ENCODE measurements at places on chromosomes 7 and 10.
A peak's percentile ranks its signal among the peaks of the same experiment; 100 is the strongest.

DNA sequence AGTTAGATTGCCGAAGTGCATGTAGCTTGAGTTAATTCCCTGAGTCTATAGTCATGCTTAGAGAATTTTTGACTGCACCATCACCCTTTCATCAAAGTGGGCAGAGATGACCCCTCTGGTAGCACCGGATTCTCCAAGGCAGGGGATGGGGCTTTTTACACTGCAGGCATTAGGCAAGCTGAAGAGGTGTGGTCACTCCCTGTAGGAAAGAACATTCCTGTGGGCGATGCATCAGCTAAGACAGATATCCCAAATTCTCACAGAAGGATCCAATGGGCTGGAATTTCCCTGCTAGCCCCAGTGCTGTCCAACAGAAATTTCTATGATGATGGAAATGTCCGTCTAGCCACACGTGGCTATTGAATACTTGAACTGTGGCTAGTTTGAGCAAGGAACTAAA lies 118.2 kb downstream of the ADAM12 start:
- DNase-seq: peak; percentile 75

DNA sequence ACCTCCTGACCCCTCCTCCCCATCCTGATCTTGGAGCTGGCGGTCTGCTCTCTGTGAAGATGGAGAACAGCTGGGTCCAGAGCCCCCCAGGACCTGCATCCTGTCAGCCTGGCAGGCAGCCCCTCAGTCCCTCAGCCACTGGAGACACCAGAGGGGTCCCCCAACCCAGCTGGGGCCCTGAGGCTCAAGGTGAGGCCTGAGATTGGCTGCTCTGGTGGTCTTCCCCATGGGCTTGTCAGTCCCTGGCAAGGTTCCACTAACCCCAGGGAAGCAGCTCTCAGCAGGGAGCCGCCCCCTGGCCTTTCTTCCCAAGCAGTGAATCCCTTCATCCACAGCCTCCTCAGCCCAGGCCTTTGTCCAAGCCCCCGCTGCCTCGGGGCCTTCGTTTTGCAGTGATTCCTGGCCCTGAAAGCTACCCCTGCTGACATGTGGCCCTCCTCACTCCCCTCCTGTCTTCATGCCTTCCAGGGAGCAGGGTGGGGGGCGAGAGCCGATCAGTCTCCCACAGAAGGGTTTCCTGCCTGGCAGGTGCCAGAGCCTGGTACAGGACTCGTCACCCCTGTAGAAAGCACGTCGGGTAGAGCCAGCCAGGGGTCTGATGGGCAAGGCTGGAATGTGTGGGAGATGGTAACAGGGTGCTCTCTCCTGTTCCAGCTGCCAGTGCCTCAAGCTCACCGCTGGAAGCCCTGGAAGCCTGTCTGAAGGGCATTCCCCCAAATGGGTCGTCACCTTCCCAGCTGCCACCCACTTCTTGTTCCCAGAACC lies 48.5 kb downstream of the ZNF467 start:
- no peak for DNase-seq

DNA sequence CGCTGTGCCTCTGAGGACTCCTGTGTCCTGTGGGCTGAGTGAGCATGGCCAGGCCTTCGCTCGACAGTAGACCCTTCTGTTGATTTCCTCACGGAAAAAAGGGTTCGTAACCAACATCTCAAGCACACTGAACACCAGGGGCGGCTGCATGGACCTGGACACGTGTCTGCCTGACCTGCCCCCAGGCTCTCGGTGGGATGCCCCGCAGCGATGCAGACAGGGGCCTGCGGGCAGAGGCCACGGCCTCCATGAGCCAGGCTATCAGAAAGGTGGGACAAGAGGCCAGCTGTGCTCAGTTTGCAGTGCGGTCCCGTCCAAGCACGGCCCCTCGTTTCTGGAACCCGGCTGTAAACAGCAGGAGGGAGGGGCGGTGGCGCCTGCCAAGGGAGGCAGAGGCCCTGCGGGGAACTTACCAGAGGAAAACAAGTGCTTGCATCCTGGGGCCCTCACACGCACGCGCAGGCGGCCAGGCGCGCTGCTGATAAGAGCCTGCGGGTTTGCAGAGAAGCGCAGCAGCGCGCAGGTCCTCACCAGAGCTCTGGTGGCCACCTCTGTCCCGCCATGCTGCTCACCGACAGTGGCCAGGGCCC lies 10.6 kb downstream of the GPR146 start:
- no peak for DNase-seq

GRCh38 chr10:12504176-12504575 lies 154.8 kb downstream of the CAMK1D start:
- DNase-seq: no peak

GRCh38 chr7:115940460-115941060 lies 90.0 kb downstream of the TFEC start:
- no peak for DNase-seq

GRCh38 chr7:6359021-6359420 lies 86.6 kb upstream of the CYTH3 start:
- DNase-seq: no peak

GRCh38 chr7:7157177-7157886 lies 25.0 kb upstream of the C1GALT1 start:
- peak; percentile 49 for DNase-seq

- DNase-seq: no peak
These were observed 68.4 kb upstream of the SRRM3 start for GRCh38 chr7:76133164-76133775.

GRCh38 chr10:97648562-97649404 lies 8.3 kb downstream of the PI4K2A start:
- peak; percentile 91 for DNase-seq

GRCh38 chr10:117928741-117929140 lies 118.0 kb downstream of the RAB11FIP2 start:
- DNase-seq: no peak

- no peak for DNase-seq
These were observed 101.9 kb upstream of the HGF start for GRCh38 chr7:81871606-81872265.

- no peak for DNase-seq
These were observed 77.5 kb upstream of the YAE1 start for GRCh38 chr7:39488467-39489393.

GRCh38 chr10:30178356-30178964 lies 119.1 kb upstream of the JCAD start:
- DNase-seq: peak; percentile 53

DNA sequence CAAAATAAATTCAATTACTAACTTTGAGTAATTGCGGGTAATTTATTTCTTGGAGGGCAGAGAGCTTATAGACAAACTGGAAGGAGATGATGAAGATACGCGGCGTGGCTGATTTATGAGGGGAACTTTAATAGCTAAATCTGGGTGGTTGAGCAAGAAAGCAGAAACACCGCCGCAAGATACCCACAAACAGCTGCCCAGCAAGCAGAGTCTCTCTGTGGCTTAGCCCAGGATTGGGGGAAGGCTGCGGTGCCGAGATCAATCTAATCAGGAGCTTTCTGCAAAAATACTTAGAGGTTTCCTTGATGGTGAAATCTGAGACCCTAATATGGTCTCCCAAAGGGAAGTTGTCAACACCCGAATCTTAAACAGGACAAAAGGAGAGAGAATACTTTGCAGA lies 94.9 kb upstream of the MGMT start:
- DNase-seq: no peak

Data from PC-3 (cell line).